Urinary bladder (tissue), 4 donors: ENCODE measurements at places on chromosomes 3 and 15. TPM values are rescaled to one million over a fixed set of nuclear protein-coding genes. Genes with fewer than 3 reads are reported as not detected.

BCL6 gene
- total RNA-seq = 9.8 TPM

DNA sequence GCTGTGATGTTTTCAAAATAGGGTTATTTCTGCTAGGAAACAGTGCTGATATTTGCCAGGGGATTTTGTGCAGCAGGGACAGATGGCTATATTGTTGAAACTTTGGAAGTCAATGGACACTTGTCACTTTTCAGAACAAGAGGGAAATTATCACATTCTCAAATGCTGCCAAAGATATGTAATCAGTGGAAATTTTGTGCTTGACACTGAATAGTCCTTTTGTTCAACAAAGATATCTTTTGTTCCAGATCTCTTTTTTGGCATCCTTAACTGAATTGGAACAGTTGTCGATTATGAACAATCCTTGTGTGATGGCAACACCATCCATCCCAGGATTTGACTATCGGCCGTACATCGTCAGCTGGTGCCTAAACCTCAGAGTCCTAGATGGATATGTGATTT is 7.8 kb downstream of the CEP97 start:
- no peak for DNase-seq

DNA sequence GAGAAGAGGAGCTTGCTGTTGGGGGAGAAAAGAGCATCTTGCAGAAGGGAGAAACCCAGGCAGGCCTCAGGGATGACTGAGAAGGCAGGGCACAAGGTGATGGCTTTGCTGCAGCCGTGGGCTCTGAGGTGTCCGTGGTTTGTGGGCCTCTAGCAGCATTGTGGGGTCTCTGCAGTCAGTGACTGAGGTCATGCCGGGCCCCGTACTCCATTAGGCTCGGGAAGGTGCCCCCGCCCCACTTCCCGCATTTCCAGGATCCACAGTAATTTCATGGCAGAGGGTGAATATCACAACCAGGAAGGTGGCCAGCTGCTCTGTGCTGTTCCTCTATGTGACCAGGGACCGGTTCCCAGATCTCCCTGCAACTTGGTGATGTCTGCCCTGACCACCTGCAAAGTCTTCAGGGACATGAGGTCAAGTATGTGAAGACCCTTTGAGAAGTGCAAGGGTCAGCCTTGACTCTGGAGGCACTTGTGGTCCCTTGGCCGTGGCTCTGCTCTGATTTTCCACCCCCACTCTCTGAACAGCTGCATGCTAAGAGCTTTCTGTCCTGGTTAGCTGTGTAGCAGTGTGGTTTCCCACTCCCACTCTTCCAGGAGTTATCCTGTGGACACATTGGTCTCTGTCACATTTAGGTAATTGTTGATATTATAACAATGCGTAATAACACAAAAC is 3.6 kb downstream of the KLF13 start:
- DNase-seq = no peak

DNA sequence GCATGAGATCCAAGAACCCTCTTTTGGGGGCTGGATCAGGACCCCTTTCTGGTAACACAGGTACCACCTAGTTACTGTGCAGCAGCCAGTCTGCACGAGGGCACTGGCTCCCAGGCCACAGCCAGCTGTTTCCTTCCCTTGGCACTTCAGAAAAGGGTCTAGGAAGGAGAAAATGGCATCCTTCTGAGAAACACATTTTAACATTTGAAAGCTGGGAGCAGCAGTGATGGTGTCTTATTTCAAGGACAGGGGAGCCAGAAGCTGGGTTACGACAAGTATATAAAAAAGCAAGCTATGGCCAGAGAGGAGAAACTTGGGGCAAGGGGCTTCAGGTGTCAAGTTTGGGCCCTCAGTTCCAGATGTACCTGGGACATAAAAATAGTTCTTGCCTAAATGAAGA is 282.8 kb downstream of the CTNNB1 start:
- no peak for DNase-seq

CAMK2N2 gene
- 0.26 TPM for total RNA-seq

TEX55 gene
- total RNA-seq = not detected

DNA sequence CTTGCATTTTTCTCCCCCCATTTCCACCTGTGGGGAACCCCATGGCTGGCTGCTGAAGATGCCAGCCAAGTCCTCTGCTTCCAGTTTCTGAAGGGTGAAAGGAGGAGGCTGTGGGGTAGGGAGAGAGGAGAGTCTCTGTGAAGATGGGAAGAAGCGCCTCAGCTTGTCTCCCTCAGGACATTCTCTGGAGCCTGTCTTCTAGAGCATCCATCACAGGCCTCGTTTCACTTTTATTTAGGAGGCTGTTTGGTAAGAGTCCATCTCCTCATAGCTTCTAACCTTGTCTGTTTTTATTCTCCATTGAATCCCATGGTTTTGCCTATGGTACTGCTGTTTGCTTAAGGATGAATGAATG is 8.8 kb upstream of the LCTL start:
- DNase-seq = no peak

DNA sequence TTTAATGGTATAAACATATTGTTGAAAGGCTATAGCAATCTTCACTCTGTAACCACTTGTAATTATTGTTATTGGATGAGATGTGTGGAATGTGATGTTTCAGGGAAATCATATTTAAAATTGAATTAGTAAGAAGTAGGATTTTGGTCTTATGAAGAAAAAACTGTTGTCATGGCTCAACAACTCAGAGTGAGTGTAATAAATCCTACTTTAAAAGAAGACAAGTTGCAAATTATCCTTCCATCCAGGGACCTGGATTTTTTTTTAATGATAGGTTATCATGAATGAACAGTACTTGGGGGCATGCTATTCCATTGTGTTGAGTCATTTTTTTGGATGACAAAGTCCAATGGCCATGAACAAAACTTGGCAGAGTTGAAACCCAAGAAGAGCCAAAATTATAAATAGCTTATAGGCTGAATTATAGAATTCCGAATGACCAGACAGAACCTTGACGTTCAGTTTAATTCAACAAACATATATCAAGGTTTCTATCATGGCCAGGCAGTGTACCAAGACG is 625.5 kb upstream of the ZNF717 start:
- DNase-seq = no peak

GRCh38 chr3:48614044-48614443 is 4.6 kb upstream of the UQCRC1 start:
- no peak for DNase-seq

DNA sequence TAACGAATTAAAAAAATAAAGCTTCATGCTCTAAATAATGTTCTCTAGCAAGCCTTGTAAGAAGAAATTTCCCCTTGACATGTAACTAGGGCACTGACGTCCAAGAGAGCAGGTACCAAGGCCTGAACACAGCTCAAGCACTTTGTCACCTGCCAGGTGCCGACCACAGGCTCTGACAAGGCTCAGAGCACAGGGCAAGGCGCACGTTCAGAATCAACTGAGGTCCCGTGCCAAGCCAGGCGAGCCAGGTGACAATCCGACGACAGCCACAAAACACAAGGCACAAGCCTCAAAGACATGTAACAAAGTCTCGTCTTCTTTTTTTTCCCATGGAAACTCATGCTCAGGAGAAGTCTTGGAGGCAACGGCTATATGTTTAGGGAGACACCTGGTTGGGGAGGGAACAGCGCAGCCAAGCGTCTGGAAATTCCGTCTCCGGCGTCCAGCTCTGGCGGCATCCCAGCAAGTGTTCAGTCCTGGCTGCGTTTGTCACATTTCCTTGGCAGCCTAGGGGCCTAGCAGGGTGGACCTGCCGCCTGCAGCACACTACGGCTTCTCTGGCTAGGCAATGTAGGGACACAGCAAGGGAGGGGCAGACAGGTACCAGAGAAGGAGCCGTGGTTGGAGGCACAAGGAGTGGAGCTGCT is 76.7 kb downstream of the ADAMTS17 start:
- no peak for DNase-seq

- DNase-seq = no peak
These were observed 18.0 kb upstream of the RYR3 start for GRCh38 chr15:33292717-33293307.

WDR72 gene
- total RNA-seq = 0.16 TPM

DNA sequence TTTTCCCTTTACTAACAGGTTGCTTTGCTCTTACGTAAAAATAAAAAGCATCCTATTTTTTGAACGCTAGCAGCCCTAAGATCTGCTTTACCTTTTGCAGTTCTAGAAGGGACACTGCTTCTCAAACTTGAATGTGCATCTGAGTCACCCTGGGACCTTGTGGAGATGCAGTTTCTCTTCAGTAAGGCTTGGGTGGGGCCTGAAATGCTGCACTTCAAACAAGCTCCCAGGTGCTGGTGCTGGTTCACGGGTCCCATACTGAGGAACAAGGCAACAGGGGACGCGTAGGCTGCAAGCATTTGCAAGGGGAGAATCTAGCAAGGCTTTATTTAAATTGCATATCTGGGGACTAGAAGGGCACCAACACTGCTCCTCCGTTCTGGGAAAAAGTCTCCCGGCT is 30.0 kb downstream of the MB21D2 start:
- no peak for DNase-seq

GRCh38 chr3:64651741-64652241 is 36.0 kb downstream of the ADAMTS9 start:
- no peak for DNase-seq

KIF7 gene
- 9.4 TPM for total RNA-seq

GRCh38 chr3:94187697-94188096 is 124.8 kb downstream of the NSUN3 start:
- DNase-seq = no peak

- peak; percentile 59 for DNase-seq
These were observed 29.4 kb downstream of the LYSMD4 start for GRCh38 chr15:99703603-99704443.

GRCh38 chr3:186133980-186134379 is 25.1 kb upstream of the ETV5 start:
- DNase-seq = no peak

BFSP2 gene
- total RNA-seq = not detected

- no peak for DNase-seq
These were observed 226.1 kb downstream of the ADAMTS17 start for GRCh38 chr15:100115711-100116090.

GRCh38 chr15:74251131-74251811 is 15.1 kb downstream of the CCDC33 start:
- DNase-seq = no peak

- DNase-seq = peak; percentile 14
These were observed 28.1 kb upstream of the CORO2B start for GRCh38 chr15:68550498-68551295.

- DNase-seq = no peak
These were observed 252.7 kb downstream of the SLC9A9 start for GRCh38 chr3:143595456-143596077.

GRCh38 chr15:42253300-42253699 is 19.7 kb upstream of the GANC start:
- DNase-seq = no peak

- DNase-seq = no peak
These were observed 182.4 kb downstream of the ANXA2 start for GRCh38 chr15:60215225-60215963.

GRCh38 chr3:117600666-117601065 is 891.1 kb downstream of the TUSC7 start:
- DNase-seq = no peak

THAP10 gene
- total RNA-seq = 5.0 TPM

GRCh38 chr3:16101295-16102186 is 72.9 kb upstream of the GALNT15 start:
- no peak for DNase-seq

SCN11A gene
- total RNA-seq = 11.8 TPM

GRCh38 chr3:32646761-32647160 is 38.2 kb upstream of the CNOT10 start:
- no peak for DNase-seq

DNA sequence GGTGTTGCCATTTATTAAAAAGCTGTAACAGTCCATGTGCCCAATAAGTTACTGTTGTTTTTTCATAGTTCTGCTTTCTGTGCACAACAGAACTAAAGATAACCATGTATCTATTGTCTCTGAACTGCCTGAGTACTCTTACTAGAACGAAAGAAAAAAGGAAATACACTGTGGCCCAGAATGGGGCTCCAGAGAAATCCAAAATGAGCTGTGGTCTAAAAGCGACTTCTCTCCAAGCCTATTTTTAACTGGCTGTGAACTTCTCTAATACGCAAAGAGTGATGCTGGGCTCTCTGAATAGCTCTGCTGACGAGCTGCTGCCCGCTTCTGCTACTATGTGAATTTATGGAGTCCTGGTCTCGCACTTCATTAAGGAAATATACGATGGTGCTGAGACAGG is 56.2 kb upstream of the LPP start:
- no peak for DNase-seq

DNA sequence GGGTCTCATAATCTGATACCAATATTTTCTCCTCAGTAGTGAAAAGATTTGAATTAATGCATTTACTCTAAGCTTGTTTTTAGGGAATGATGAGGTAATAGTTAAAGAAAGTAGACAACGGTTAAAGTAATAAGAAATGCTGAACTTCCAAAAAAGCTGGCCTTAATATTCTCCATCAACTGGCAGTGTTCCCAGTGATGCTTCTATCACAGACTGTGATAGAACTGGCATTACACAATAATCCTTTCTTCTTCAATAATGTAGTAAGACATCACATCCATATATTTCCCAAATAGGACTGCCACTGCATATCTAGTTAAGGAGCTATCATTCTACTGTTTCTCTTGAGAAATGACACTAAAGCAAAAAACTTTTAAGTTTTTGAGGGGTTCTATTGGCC is 188.7 kb downstream of the IL5RA start:
- no peak for DNase-seq

GOLGA8K gene
- 0.53 TPM for total RNA-seq

SLC22A14 gene
- total RNA-seq = 0.16 TPM

- no peak for DNase-seq
These were observed 96.7 kb downstream of the FOXP1 start for GRCh38 chr3:71486831-71487230.

- DNase-seq = no peak
These were observed 49.4 kb downstream of the ITGB5 start for GRCh38 chr3:124837730-124838186.

- no peak for DNase-seq
These were observed 17.8 kb upstream of the IREB2 start for GRCh38 chr15:78420220-78420619.

DNA sequence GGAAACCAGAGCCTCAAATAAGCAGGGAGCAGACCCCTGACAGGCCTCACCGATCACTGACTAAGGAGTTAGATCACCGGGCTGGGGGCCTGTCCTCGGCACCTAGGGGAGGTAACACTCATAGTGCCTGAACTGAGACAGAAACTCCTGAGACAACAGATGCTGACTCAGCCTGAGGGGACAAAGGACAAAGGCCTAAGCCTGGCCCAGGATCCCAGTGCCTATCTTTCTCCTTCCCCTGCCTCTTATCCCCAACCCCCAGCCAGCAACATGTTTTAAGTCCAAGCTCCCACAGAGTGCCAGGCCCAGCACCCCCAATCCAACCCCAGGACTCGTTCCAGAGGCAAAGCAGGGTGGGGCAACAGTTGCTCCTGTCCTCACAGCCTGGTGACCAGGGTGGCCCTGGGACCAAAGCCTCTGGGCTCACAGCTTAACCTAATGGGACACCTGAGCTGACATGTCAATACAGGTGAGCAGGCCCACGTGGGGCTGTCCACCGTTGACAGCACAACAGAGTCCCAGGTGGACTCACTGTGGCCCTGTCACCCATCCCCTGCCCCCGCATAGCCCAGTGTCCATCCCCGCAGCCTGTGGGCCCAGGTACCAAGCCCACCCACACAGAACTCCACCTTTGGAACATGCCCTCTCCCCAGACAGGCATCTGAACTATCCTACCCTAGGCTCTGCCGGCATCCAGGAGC is 37.4 kb downstream of the ADCY5 start:
- DNase-seq = no peak
